ENCODE measurements at places on chromosomes 13 and 19.

- no peak for DNase-seq
Measured at GRCh38 chr19:29299416-29300380, 86.7 kb upstream of the UQCRFS1 start.

DNA sequence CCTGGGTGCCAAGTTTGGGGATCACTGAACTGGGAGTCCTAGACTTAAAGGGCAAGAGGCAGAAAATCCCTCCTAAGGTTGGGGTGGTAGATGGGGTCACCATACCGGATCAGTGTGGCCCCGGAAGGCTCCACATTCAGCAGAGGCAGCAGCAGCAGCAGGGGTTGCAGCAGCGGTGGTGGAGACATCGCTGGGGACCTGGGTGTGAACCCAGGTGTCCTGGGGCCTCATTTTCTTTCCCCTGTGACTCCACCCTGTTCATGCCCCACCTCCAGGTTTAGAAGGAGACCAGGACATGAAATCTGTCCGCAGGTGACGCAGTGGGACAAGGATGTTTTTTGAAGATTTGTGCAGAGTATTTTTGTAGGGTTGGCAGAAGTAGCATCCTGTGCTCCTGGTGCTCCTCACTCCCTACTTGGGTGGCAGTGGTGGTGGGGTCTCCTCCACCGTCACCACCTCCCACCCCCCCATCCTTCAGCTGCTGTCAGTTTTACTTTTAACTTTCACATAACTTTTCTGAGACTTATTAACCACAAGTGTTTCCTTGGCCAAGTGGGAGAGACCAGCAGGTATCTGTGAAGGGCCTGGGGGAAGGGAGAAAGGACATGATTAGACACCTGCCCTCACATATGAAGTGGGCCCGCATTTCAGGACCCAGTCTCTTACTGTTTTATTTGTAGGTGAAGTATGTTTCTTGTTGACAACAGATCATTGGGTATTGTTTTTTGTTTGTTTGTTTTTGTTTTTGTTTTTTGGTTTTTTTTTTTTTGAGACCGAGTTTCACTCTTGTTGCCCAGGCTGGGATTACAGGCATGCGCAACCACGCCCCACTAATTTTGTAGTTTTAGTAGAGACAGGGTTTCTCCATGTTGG lies at the start of gene NAPSA:
NAPSA (minus strand) TSS at position 206 of the 873 bp plus-strand sequence; CDS start at position 188, 18 bp downstream.
- no peak for DNase-seq

- DNase-seq: no peak
Measured at GRCh38 chr19:46546194-46546896, 50.7 kb upstream of the PNMA8B start.

GRCh38 chr13:38514575-38514974 lies 164.9 kb downstream of the UFM1 start:
- no peak for DNase-seq

GRCh38 chr19:32830231-32831014 lies 39.1 kb downstream of the SLC7A9 start:
- no peak for DNase-seq

DNA sequence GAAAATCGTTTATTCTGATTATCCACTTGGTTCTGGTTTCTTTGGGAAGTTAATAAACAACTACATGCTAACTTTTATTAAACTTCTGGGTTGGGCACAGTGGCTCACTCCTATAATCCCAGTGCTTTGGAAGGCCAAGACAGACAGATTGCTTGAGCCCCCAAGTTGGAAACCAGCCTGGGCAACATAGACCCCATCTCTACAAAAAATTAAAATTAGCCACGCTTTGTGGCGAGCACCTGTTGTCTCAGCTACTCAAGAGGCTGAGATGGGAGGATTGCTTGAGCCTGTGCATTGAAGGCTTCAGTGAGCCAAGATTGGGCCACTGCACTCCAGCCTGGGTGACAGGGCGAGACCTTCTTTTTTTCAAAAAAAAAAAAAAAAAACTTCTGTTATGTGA lies 21.7 kb downstream of the GPR180 start:
- no peak for DNase-seq
